Fibroblast of skin of left quadriceps (primary cell): ENCODE measurements at places on chromosomes 7 and 10.

DNA sequence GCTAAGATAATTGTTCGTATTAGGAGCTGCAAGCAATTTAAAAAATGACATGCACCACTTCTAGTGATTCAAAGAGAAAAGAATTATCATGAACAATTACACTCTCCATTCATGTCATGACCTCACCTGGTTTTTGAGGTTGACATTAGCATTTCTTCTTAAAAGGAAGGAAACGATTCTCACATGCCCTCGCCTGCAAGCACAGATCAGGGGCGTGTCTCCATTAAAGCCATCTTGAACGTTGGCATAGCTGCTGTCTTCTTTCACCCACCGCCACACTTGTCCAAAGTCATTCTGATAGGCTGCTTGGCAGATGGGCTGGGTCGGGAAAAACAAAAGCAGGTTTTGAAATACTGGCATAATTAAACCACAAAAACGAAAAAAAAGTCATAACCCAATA, 19.9 kb downstream of the ANKRD22 start:
- DNase-seq, result no peak

DNA sequence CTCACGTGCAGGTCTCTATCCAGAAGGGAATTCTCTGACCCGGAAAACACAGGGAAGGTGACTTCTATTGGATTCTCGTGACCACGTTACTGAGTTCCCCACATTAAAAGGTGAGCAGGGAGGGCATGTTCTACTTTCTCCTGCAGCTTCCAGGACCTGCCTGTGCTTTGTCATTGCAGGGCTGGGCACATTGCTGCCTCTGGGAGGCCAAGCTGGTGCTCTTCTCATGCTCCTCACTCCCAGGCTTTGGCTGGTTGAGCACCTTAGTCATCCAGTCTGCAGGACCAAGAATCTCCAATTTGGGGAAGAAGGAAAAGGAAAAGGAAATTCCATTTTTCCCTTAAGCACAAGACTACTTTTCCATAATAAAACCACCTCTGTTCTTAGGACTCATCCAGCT, 86.5 kb upstream of the TMEM72 start:
- DNase-seq, result no peak

DNA sequence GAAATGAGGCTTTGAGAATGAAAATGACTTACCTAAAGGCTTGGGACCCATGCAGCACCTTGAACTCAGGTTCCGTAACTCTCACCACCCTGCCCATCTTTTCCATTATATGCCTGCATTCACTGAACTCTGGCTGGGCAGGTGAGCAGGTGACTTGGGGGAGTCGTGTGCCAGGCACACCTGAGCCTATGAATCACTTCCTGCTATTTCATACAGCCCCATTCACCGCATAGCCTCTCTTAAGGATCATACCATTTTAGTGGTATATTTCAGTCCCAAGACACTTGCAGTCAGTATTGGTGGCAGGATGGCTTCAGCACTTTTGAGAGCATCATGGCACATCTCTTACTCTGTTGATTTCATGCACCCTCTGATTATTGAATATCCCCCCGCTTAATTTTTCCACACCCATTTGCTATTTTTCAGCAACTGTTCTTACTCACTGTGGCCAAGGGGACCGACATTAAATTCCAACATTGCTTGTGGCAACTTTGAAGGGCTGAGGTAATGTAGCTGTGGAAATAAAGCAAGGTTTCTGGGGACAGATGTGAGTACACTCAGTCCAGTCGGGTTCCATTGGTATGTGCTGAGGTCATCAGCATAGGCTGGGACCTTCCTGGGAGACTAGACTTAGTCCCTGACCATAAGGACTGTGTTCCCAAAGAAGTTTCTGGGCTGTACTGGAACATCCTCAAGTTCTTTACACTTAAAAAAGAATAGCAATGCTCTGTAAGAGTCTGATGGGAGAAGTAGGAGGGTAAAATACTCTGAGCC, 39.8 kb upstream of the ZNF438 start:
- no peak for DNase-seq

GRCh38 chr10:52805414-52806285, 33.1 kb upstream of the MBL2 start:
- DNase-seq, result no peak

- DNase-seq, result no peak
Measured at GRCh38 chr10:107686095-107686494, 521.6 kb upstream of the SORCS1 start.

DNA sequence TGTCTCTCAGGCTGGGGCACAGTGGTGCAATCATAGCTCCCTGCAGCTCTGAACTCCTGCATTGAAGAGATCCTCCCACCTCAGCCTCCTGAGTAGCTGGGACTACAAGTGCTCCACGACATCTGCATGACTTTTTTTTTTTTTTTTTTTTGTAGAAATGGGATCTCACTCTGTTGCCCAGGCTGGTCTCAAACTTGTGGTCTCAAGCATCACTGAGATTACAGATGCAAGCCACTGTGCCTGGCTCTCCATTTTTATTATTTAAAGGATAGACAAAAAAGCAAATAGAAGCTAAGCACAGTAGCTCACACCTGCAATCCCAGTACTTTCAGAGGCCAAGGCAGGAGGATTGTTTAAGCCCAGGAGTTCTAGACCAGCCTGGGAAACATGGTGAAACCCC, 13.0 kb upstream of the KCTD7 start:
- DNase-seq, result no peak

DNA sequence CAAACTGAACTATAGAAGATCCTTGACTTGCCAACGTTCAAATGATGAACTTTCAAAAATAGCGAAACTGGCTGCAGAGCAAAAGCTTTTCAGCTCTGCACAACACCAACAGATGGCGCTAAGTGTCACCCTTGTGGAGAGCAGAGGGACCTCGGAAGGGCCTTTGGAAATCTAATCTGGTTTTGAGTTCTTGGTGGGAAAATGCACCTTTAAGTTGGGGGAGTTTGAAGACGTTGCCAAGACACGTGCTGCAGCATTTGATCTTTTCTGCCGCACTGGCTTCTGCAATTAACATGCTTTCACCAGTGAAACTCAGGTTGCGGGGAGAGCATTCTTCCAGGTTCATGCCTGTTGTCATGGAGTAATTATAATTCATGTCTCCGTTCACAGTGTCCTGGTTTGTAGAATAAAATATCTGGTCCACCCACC, 26.3 kb upstream of the WDR11 start:
- no peak for DNase-seq

- no peak for DNase-seq
Measured at GRCh38 chr10:48667960-48668590, 16.6 kb upstream of the WDFY4 start.

GRCh38 chr10:43852149-43852548, 203.5 kb upstream of the ZNF32 start:
- DNase-seq, result no peak

DNA sequence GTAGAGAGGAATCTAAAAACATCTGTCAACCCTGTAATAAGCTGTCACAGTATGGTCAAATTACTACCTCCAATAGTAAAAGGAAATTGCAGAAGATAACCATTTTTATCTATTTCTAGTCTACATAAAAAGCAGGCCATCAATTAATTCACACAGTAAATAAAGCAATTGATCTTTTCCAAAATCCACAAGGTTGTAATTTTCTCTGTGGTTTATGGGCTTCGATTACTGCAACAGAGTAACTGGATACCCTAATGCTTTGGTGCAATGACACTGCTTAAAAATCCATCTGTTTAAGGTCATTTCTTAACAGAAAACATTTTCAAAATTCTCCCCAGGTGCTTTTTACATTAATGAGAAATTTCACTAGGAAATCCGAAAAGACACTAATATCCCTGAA, 23.9 kb downstream of the ESYT2 start:
- no peak for DNase-seq

DNA sequence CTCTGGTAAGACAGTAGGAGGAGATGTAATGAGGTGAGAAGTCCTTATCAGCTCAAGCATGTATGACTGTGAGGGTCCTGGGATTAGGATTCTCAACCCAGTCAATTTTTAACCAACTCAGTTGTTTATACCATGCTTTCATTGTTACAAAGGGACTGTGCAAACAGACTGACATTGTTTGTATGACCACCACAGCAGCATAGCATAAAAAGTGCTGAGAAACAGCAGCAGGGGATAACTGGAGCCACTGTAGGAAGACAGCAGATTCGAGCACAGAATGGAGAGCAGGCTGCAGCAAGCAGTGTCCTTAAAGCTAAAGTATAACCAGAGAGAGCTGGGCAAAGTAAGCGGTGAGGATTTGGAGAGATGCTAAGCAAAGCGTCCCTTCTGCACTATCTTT, 829.5 kb downstream of the REEP3 start:
- DNase-seq, result no peak

GRCh38 chr10:104297697-104298660, 29.0 kb downstream of the GSTO2 start:
- DNase-seq, result peak; percentile 86

- DNase-seq, result no peak
Measured at GRCh38 chr7:107244613-107245012, 75.8 kb downstream of the HBP1 start.

GRCh38 chr10:118754229-118754555, 578 bp downstream of the CACUL1 start:
- no peak for DNase-seq

GRCh38 chr10:61304746-61305145, 148.4 kb downstream of the TMEM26 start:
- no peak for DNase-seq

- no peak for DNase-seq
Measured at GRCh38 chr7:27908534-27909165, 168.7 kb downstream of the TAX1BP1 start.

- DNase-seq, result no peak
Measured at GRCh38 chr7:118104812-118105441, 79.0 kb upstream of the LSM8 start.

- DNase-seq, result no peak
Measured at GRCh38 chr10:100782461-100783244, 37.3 kb downstream of the PAX2 start.

DNA sequence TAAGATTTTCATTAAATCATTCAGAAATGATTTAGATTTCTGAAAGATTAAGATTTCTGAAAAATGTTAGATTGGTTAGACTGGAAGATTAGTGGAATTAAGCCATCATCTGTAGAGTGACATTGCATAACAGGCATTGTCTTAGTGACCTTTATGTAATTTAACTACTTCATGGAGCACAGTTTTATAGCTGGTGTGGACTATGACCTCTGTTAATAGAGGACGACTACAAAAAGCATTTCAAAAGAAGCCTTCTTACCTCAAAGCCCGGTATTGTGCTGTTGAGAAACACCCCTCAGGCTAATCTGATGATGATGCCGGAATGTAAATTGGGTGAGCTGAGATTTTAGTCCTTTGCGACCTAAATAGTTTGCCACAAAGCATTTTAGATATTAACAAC, 55.6 kb downstream of the GALNT11 start:
- DNase-seq, result no peak

GRCh38 chr10:905503-905902, 26.0 kb downstream of the LARP4B start:
- no peak for DNase-seq

DNA sequence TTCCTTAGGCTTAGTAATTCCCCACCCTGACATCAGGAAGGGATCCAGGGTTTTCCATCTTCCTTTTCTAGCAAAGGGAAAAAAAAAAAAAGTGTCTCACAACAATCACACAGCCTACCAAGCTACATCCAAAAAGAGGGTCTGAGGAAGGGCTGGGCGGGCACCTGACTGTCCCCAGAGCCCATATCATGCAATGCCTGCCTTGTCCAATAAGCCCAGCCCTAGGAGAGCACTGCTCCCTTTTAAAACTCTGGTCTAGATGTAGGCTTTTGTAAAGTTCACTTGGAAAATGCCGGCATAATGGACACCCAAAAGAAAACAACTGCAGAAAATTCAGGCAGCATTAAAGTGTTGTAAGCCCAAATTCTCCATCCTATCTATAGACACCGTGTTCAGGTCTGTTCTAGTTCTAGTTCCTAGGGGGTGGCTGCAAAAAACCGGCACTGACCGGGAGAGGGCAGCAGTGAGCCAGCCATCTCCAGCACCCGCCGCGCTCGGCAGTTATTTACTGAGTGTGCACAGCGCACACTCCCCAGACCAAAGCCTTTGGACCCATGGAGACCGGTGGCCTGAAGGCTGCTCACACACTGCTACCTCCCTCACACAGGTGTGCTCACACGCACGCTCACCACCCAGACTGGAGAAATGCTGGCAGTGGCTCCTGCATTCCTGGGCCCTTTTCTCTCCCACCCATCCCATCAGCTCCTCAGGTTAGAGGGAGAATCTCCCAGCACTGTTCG, 48.7 kb downstream of the PODXL start:
- no peak for DNase-seq

DNA sequence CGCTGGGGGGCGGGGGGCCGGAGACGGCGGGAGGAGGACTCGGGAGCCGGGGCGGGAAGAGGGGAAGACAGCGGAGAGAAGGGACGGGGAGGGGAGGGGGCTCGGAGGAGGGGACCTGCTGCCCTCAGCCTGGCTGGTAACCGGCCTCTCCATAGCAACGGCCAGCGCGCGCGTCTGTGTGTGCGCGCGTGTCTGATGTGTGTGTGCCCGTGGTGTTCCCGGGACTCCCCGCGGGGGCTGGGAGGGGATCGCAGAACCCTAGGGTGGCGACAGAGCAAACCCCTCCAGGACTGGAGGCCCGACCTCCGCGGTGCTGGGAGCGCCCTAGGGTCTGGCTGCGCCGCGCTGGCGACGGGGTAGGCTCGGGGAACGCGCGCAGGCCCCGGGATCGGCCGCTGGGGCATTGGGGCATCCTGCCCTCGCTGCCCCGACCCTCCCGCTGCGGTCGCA, 356.3 kb downstream of the DNAJB6 start:
- DNase-seq, result no peak

GRCh38 chr7:138974675-138975292, 6.4 kb downstream of the KIAA1549 start:
- no peak for DNase-seq

DNA sequence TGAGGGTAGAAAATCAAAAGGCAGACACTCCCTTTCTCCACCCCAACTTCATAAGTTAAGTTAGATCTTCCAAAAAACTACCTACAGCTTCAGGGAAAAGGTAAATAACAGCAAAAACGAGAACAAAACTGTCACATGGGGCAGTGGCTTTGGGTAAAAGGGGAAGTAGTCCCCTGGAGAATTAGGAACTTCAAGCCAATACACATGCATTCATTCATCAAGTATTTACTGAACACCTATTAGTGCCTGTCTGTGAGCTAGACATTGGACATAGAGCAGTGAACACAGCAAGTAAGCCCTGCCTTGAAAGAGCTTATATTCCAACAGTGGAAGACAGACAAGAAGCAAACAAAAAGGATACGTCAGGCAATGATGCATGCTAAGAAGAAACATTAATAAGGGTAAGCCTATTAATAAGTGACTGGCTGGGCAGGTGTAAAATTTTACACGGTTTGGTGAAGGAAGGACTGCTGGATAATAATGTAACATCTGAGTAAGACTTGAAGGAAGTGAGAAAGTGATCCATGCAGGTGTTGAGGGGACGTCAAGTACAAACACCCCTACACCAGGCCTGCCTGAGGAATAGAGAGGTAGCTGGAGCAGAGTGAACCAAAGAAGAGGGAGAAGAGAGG, 69.6 kb upstream of the RAPGEF5 start:
- no peak for DNase-seq

DNA sequence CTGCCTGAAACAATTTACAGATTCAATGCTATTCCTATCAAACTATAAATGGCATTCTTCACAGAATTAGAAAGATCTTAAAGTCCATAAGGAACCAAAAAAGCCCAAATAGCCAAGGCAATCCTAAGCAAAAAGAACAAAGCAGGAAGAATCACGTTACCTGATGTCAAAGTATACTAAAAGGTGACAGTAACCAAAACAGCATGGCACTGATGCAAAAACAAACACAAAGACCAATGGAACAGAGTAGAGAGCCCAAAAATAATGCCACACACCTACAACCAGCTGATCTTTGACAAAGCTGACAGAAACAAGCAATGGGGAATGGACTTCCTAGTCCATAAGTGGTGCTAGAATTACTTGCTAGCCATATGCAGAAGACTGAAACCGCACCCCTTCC, 166.0 kb downstream of the KMT2E start:
- no peak for DNase-seq
